CD4-positive, alpha-beta T cell treated with Interleukin-17A for 4 hours (primary cell): ENCODE measurements at places on chromosomes 3 and 15.

DNA sequence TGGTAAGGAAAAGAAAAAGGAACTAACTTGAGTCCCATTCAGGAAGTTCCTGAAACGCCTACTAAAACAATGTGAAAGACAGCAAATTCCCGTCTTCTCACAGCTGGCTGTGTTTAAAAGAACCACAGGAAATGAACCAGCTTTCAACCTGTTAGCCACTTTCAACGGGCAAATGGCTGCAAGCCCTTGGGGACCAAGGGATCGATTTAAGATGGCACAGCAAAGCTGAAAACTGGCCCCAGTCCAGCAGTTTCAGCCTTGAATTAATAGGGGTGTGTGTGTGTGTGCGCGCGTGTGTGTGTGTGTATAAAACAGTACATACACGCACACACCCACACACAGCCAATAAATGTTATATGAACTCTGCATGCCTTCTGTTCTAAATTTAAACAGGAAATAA, 168.7 kb upstream of the TMCO5A start:
- no peak for DNase-seq

DNA sequence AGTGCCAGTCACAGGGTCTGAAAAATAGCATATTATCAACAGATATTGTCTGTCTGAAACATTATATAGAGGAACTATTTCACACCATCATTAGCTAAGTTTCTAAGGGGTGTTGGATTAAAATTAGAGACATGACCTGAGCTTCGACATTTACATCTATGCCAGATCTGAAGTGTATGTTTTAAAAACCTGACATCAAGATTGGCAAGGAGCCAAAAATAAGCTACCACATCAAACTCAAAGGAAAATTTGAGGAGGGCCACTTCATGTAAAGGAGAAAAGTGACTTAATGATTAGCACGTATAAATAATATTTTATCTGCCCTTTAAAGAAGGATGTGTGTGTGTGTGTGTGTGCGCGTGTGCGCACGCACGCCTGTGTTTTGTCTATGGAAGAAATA, 752.0 kb upstream of the GRM7 start:
- DNase-seq, result no peak

DNA sequence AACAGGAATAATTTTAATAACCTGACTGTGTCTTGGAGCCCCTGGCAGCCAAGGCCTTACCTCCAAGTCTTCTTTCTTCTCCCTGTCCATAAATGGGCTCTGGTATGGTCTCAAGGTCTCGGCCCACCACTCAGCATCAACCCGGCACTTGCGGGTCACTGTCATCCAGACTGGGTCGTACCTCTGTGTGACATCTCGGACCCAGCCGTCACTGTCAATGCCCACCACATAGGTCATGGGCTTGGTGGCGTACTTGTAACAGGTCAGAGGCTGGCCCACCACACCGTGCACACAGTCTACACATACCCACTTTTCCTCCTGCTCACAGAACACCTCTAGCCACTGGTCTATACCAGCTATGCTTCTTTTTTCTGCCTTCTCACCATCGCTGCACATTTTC, 20.4 kb downstream of the XPC start:
- no peak for DNase-seq

DNA sequence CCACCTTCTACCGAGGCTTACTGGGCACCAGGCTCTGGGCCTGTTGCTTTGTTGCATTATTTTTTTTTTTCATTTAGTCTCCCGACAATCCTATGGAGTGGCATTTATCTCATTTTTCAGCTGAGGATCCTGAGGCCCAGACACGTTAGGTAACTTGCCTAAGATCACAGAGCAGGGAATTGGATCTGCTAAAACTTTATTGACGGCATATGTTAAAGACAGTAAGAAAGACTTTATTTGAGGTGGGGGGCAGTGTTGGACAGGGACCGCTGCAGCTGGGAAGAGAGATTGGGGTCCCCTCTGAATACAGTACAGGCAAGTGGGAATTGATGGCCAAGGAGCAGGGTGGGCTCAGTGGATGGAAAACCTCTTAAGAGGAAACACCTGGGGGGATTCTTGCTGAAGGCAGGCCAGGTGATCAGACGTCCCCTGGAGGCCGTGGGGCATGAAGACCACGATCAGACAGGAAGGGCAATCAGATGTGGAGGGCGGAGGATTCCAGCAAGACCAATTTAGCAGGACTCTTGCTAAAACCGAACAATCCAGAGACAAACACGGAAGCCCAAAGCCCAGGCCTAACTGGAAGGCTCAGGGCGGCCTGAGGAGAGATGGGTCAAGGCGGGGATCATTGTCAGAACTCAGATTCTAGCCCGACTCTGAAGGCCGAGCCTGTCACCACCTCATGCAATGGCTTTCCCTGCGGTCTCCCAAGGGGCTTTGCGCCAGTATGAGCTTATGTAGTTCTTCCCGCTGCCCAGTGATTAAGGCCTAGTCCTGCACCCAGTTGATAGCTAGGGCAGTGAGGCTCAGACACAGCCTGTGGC, 53.7 kb downstream of the RGMA start:
- DNase-seq, result no peak

DNA sequence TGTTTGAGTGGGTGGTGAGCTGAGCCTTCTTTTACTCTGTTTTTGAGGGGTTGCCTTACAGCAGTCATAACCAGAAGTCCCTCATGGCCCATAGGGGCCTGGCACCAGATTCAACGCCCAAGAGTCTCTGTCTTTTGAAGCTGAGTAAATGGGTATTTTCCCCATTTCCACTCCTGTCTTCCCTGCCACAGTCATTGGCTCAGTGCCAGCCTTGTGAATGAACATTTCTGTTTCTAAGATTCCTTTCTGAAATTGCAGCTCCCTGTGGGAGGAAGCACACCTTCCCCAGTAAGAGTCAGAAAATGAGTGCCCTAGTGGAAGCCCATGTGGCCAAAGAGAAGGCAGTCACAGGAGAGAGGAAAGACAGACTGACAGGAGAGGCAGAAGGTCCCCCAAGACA, 43.7 kb upstream of the POLR2M start:
- no peak for DNase-seq

- no peak for DNase-seq
Measured at GRCh38 chr15:79874242-79874641, 22.6 kb downstream of the MTHFS start.

DNA sequence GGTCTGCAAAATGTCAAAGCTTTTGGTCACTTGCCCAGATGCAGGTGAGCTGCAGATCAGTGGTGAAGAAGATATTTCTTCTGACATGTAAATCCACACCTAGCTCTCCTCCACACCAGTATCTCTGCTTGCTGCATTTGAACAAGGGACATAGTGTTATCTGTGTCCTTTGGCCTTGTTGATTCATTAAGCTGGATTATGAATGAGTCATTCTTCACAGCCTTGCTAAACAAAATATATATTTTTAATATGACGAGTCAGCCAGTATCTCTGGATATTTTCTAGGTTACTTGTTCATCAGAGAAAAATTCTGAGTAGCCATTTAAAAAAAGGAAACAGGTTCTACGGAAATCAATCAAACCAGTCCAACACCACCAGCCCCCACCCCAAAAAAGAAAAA, 190.6 kb upstream of the ADAMTS9 start:
- no peak for DNase-seq

GRCh38 chr3:59273976-59274375, 224.2 kb upstream of the CFAP20DC start:
- no peak for DNase-seq
